ENCODE measurements at places on chromosomes 7 and 10. TPM values are rescaled to one million over a fixed set of nuclear protein-coding genes. Genes with fewer than 3 reads are reported as not detected.

The TMEM26 gene
- polyA plus RNA-seq, result 0.15 TPM

The ZNF425 gene
- 0.93 TPM for polyA plus RNA-seq

The RBP3 gene
- polyA plus RNA-seq, result not detected

The SLIT1 gene
- polyA plus RNA-seq, result under 0.01 TPM

The TMEM273 gene
- polyA plus RNA-seq, result 6.5 TPM

The TMEM229A gene
- 1.3 TPM for polyA plus RNA-seq

The LRRD1 gene
- not detected for polyA plus RNA-seq

The TFEC gene
- polyA plus RNA-seq, result 0.25 TPM

The POLR2J3 gene
- 40.8 TPM for polyA plus RNA-seq

The NEUROD6 gene
- not detected for polyA plus RNA-seq

The PTPRE gene
- polyA plus RNA-seq, result 4.0 TPM

The ZNHIT1 gene
- polyA plus RNA-seq, result 165 TPM

The UTF1 gene
- polyA plus RNA-seq, result not detected

The STEAP2 gene
- 0.92 TPM for polyA plus RNA-seq

The FAM20C gene
- polyA plus RNA-seq, result 35.2 TPM
